ENCODE measurements at places on chromosomes 7 and 10. TPM values are rescaled to one million over a fixed set of nuclear protein-coding genes. Genes with fewer than 3 reads are reported as not detected.

GRCh38 chr7:147013825-147014224, 897.2 kb downstream of the CNTNAP2 start:
- H3K27ac ChIP-seq: no peak overlapping the region
- no peaks in the 10 kb centered on the region for H3K27me3 ChIP-seq
- DNase-seq: no peak
- H3K4me1 ChIP-seq: no peaks in the 10 kb centered on the region
- no peaks in the 10 kb centered on the region for H3K36me3 ChIP-seq

NRCAM gene
- 2.0 TPM for total RNA-seq

UCN3 gene
- 1.2 TPM for total RNA-seq

ZNF117 gene
- 18.7 TPM for total RNA-seq

DNA sequence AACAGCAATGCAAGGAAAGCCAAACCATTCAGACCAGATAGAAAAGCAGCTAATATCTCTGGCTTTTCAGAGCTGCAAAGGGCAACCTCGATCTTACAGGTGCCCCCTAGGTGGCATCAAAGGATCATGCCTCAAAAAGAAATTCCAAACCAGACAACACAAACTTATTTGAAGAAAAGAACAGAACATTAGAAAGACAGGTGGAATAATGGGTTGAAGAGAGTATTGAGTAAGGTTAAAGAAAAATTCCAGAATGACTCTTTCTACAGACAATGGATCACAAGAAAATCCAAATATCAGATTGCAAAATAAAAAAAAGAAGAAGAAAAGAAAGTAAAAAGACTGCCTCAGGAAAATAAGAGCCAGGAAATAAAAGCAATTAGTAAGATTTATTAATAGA, 213.7 kb downstream of the ELMO1 start:
- DNase-seq: no peak
- H3K27ac ChIP-seq: no peak overlapping the region
- H3K36me3 ChIP-seq: no peaks in the 10 kb centered on the region
- H3K4me1 ChIP-seq: peaks cover 5% of the 10 kb centered on the region
- H3K27me3 ChIP-seq: no peaks in the 10 kb centered on the region
- no peak overlapping the region for H3K4me3 ChIP-seq

GRCh38 chr10:122225330-122225729, 45.8 kb upstream of the BTBD16 start:
- H3K36me3 ChIP-seq: peaks cover 91% of the 10 kb centered on the region
- H3K27ac ChIP-seq: no peak overlapping the region
- H3K27me3 ChIP-seq: no peaks in the 10 kb centered on the region
- no peaks in the 10 kb centered on the region for H3K4me1 ChIP-seq
- no peak overlapping the region for H3K4me3 ChIP-seq

DNA sequence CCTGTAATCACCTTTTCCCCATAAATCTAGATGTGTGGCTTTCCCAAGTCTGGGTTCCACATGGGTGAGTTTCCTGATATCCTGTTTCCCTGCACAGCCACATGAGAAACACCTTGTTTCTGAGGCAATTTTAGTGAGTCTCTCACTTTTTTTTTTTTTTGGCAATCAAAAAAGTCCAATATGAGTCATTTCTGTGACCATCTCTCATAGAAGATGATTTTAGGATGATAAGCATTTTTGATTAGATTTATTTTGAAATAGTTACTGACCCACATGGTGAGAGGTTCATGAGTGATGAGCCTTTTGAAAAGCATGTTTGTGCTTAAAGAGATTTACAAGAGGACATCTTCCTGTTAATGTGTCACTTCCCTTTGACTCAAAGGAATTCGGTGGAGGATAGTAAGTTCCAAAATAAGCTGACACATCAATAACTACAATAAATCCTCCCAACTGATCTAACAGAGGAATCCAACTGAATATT, 464.0 kb downstream of the INHBA start:
- H3K4me3 ChIP-seq: no peak overlapping the region
- no peak for DNase-seq
- no peaks in the 10 kb centered on the region for H3K27me3 ChIP-seq
- H3K27ac ChIP-seq: no peak overlapping the region
- no peaks in the 10 kb centered on the region for H3K4me1 ChIP-seq

GRCh38 chr10:109967739-109968088, 40.1 kb upstream of the ADD3 start:
- no peak overlapping the region for H3K27ac ChIP-seq
- no peak overlapping the region for H3K4me3 ChIP-seq
- no peaks in the 10 kb centered on the region for H3K27me3 ChIP-seq
- no peak for DNase-seq
- peaks cover 20% of the 10 kb centered on the region for H3K4me1 ChIP-seq
- no peaks in the 10 kb centered on the region for H3K36me3 ChIP-seq

Measured in upper lobe of right lung (tissue), 1 donor.